ENCODE measurements at places on chromosomes 2 and 18.

DNA sequence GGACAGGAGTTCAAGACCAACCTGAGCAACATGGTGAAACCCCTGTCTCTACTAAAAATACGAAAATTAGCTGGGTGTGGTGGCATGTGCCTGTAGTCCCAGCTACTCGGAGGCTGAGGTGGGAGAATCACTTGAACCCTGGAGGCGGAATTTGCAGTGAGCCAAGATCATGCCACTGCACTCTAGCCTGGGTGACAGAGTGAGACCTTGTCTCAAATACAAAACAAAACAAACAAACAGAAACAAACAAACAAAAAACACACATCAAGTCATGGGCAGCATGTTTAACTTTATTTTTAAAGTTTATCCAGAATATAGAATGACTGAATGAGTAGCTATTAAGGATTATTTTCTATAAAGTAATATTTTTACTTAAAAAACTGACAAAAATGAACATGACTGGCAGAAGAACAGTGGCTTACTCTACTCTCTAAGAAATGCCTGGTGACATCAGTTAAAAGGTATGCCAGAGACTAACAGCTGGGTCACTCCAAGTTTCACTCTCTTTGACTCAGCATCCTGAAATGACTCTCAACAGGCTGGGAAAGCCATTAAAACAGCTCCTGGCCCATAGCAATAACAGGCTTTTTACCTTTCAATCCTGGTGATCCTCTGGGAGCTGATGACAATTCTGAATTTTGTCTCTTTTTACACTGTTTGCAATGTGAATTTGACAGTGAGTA lies 281.6 kb upstream of the STON1 start:
- no peak for DNase-seq

DNA sequence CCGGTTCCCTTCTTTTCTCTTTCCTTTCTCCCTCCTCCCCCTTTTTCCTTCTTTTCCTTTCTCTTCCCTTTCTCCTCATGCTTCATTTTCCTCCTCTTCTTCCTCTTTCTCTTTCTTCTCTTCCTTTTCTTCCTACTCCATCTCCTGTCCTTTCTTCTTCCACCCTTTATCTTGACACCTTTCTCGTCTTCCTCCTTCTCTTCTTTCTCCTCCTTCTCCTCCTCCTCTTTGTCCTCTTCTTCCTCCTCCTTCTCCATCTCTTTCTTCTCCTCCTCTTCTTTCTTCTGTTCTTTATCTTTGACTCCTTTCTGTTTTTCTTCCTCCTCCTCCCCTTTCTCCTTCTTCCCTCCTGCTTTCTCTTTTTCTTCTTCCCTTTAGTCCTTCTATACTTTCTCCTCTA lies 53.2 kb downstream of the CELF4 start:
- DNase-seq = no peak

- DNase-seq = no peak
Measured at GRCh38 chr2:216284708-216285107, 87.6 kb downstream of the MARCHF4 start.

DNA sequence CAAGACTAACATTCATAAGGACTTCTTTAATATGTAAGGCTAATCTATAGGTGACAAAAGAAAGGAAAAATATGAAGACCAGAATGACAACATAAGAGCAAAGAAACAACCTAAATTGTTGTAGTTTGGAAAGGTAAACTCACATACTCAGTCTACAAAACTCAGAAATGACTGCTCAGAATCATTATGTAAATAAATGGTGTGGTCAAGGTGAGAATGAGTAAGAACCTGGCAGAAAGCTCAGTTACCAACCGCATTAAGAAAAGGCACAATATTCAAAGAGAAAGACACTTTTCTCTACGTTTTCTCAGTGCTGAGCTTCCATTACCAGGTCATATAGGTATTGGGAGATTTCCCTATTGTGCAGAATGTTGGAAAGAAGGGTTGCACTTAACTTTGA lies 15.8 kb downstream of the ATF2 start:
- DNase-seq = no peak

DNA sequence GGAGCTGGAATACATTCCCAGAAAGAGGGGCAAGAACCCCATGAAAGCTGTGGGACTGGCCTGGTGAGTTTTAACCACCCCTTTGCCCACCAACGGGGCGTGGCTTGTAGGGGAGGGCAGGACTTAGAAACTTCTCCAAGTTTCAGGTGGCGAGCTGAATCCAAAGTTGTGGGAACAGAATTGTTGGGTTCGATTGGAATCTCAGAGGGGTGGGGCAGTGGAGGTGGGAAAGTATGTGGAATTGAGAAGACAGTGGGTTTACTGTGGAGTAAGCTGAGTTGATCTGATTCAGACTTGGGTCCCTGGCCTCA lies 1.1 kb downstream of the PNKD start:
- no peak for DNase-seq

GRCh38 chr2:112958428-112959108 lies 19.2 kb upstream of the IL36G start:
- DNase-seq = no peak

DNA sequence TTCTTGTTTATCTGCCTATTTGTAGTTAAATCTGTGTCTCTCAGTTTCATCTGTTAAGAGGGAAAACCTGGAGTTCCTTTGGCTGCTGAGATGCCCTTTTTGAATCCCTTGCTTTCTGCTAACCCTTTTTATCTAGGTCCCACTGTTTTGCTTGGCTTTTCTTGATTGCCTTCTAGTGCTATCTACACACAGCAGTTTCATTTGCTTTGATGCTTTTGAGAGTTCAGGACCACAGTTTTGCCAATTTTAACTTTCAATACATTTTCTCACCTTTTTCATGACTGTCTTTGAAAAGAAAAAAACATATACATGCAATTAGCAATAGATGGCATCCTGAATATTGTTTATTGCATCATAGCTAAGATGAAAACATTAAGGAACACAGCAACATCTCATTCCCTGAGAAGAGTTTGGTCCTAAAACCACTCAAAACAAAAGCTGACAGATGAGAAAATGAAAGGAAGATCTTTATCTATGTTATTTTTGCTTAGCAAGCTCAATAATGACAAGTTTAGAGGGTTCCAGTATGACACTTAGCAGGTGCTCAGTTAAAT lies 241.4 kb upstream of the MEX3C start:
- DNase-seq = no peak

DNA sequence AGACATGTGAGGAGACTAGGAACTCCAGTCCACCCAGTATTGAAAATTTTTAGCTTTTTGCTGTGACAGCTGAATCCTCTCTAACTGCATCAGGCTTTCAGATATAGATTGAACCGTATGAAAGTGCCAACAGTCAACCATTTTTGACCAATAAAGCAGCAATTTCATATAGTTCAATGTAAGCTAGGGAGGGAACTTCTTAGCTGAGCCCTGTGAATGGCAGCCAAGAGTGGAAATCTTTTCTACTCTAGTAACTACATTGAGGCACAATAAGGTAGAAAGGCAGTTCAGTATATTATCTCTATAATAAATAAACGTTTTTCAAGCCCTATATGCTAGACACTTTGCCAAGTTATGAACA lies 96.3 kb upstream of the TANK start:
- DNase-seq = no peak

DNA sequence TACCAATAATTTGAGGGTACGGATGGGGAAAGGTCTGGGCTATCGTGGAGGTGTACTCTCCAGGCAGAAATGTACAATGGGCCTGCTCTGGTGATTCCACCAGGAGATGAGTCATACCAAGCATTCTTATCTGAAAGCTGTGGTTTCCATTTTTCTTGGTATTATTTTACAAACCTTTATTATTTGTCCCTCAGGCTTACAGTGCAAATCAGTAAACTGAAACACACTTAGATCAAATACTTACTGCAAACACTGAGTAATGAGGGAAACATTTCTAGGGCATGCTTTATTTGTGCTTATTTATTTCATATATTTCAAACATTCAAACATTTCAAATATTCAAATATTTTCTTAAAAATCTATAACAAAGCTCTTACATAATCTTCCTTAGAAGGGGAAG lies 319.8 kb downstream of the RND3 start:
- no peak for DNase-seq

DNA sequence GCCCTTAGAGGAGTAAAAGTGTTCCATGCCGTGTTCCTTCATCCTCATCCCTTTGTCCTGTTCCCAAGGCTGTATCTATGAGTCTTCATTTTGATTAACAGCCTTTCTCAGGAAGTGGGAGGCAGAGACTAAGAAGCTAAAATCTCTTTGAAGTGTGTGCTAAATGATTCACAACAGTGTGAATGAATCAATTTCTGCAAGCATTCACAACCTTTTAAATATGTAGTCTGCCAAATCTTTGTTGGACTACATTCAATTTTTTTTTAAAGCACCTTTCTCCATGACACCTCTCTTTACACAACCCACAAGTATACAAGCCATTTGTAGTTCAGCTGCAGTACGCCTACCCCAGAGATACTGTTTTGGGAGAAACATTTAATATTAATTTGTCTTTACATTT lies 408.6 kb upstream of the FANCL start:
- no peak for DNase-seq

DNA sequence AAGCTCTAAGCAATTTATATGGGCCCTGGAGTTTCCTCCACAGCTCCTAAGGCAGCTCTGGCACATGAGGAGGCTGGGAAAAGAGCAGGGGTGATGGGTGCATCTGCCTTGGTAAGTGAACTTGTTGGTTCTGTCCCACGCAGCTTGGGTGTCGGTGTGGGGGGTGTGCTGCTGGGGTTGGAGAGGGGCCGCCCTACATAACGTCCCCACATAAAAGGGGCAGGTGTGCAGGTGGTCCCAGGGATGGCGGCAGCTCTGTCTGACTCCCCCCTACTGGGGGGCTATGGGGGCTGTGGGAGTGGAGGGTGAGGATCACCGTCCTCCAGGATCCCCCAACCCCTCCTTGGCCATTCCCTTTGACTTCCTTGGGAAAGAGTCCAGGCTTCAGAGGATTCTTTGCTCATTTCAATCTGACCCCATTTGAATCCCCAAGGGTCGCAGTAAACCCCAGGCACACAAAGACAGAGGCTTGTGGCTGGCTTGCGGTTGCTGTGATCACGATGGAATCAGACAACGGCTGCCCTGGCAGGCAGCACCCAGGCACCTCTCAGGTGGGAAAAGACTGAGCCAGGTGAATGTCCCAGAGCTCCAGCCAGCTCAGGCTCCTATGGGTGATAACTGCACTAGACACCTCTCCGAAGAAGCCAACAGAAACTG lies 34.5 kb upstream of the CD8A start:
- no peak for DNase-seq

DNA sequence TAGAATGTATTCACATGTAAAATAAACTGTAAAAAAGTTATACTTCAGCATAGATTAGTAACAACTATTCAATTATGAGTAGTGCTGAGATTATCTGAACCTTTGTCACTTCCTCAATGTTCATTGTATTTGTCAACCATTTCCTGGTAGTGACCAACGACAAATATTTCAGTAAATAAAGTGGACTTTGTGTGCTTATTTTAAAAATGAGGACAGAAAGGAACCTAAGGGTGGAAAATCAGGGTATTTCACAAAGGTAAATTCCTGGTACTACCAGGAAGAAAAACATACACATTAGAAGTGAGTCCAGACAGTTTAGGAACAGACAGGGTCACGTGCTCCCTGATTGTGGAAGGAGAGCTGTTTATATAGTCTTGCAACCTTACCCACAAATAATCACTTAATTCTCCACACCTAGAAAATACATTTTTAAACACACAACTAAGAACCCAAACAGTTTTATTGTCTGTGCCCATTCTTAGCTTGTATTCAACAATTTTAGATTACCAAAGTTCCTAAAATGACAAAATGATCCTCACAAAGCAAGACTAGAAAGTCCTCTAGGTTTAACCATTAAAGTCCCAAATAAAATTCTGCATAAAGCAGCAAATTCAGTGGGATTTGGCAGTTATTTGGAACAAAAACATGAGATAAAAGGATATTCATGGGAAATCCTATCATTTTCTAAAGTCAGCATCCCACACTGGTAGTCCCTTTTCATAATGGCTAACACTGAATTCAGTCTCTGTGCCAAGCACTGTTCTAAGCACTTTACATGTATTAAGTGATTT lies 28.2 kb downstream of the PELI1 start:
- no peak for DNase-seq

GRCh38 chr2:128549094-128549493 lies 230.4 kb upstream of the HS6ST1 start:
- no peak for DNase-seq

DNA sequence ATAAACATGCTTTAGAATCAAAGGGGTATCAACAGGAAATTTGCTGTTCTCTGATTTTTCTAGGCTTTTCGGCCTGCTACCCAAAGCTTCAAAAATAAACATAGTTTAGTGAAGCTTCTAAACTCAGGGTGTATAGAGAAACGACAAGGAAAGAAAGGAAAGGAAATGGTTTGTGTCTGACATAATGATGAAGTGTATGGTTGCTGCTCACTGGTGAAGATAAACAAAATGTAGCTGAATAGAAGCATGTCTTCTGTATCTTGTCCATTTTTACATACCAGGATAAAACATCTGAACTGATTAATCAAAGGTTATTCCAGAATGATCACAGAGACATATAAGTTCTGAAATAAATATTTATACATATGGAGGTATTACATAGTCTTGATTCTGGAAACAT lies 1324.6 kb upstream of the NRXN1 start:
- DNase-seq = no peak

- DNase-seq = no peak
Measured at GRCh38 chr2:188869550-188869949, 104.6 kb upstream of the COL3A1 start.

- DNase-seq = no peak
Measured at GRCh38 chr2:209525331-209525730, 101.5 kb downstream of the MAP2 start.

DNA sequence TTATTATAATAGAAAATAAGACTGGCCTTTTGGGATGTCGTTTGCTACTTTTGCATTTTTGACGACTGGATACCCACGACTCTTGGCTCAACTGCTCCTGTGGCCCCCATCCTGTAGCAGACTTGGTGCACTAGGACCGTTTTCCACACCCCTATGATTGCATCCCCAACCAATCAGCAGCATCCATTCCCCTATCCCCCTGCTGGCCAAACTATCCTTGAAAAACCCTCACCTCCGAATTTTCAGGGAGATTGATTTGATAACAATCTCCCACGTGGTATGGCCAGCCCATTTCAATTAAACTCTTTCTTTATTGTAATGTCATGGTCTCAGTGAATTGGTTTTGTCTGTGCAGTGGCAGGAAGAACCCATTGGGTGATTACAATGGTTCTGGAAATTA lies 37.9 kb upstream of the TTR start:
- no peak for DNase-seq

- no peak for DNase-seq
Measured at GRCh38 chr18:45403341-45404049, 211.8 kb upstream of the SLC14A2 start.

- DNase-seq = no peak
Measured at GRCh38 chr2:239824866-239825704, 200.1 kb downstream of the NDUFA10 start.

- DNase-seq = no peak
Measured at GRCh38 chr18:25594351-25594750, 242.4 kb upstream of the ZNF521 start.

GRCh38 chr2:112884869-112885505 lies 26.0 kb upstream of the IL37 start:
- peak; percentile 21 for DNase-seq

- DNase-seq = no peak
Measured at GRCh38 chr2:239053801-239054503, 206.1 kb downstream of the TWIST2 start.
